Activated CD8-positive, alpha-beta memory T cell treated with anti-CD3 and anti-CD28 coated beads for 48 hours (primary cell): ENCODE measurements at places on chromosomes 11 and 22.

GRCh38 chr22:31079095-31079642, 1.9 kb upstream of the SMTN start:
- no peak for DNase-seq

DNA sequence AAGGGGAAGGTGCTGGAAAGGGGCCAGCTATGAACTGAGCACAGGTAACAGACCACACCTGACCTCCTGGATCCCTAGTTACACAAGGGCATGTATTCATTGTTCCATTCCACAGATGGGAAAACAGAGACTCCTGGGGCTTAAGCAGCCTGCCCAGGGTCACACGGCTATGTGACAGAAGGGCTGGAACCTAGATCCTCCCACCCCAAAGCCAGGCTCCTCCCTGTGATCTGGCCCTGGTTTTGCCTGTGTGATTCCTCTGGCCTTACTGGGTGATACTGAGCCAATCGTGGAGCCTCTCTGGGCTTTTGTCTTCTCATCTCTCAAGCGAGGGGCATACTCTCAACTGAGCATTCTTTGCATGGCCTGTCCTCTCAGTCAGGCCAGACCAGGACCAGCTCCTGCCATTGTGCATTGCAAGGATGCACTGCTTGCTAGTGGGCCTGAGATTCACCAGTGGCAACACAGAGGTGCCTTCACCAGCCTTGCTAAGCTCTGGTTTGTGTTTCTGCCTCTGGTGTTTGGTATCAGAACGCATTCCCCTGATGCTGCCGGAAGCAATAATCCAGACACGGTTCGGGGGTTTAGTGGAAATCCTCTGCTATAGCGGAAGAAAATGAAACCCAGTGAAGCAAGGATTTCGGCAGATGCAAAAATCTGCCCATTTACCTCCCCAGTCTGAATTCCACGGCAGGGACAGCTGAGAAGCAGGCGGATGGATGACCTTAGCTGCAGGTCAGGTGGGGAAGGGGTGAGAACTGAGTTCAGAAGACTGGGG, 226.6 kb downstream of the ST3GAL4 start:
- DNase-seq, result no peak

GRCh38 chr11:46728659-46729040, 9.6 kb downstream of the F2 start:
- no peak for DNase-seq

DNA sequence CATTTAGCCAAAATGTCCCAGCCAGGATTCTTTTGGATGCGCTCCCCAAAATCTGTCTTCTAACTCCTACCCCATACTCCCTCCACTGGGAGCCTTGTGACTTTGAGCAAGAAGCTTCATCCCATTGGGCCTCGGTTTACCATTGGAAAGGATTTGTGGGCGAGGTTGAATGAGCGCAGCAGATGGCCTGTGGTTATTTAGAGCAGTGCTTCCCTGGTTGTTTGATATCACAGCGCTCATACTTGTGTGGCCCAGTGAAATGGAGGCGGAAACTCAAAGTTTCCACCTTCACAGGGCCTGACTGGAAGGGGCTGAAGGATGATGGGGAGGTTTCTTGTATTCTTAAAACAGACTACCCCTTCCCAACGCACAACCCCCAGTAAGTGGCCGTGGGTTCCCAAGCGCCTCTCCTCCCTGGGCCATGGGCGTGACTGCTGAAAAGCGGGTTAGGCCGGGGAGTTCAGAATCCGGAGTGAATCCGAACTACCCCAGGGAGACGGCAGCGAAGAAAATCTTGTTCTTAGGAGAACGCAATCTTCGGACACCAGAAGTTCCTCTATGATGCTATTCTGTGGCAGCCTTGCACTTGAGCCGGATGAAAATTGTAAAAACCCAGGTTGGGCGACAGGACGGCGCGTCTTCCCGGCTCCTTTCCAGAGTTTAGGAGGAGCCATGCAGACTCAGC, 1.2 kb upstream of the ATF4 start:
- DNase-seq, result no peak

DNA sequence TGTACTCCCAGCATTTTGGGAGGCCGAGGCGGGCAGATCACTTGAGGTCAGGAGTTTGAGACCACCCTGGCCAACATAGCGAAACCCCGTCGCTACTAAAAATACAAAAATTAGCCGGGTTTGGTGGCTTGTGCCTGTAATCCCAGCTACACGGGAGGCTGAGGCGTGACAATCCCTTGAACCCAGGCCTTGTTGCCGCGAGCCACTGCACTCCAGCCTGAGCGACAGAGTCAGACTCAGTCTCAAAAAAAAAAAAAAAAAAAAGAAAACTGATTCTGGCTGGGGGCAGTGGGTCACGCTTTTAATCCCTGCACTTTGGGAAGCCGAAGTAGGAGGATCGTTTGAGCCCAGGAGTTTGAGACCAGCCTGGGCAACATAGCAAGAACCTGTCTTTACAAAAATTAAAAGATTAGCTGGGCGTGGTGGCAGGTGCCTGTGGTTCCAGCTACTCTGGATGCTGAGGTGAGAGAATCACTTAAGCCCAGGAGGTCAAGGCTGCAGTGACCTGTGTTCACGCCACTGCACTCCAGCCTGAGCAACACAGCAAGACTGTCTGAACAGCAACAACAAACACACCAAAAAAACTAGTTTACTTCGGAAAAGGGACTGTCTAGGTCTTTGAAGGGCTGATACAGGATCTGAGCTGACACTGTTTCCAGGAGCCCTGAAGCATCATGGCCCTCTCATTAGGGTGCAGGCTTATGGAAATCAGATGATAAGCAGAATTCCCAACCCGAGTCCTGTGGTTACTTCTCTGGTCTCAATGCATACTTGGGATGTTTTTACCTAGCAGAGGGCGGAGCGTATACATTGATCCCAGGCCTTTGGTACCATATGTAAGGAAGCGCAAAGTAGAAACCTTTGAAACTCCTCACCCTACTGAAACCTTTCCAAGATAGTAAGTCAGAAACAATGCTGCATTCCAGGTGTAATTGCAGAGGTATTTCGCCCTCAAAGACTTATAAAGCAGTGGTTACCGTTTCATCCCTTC, 1.8 kb upstream of the CHKB start:
- DNase-seq, result no peak

DNA sequence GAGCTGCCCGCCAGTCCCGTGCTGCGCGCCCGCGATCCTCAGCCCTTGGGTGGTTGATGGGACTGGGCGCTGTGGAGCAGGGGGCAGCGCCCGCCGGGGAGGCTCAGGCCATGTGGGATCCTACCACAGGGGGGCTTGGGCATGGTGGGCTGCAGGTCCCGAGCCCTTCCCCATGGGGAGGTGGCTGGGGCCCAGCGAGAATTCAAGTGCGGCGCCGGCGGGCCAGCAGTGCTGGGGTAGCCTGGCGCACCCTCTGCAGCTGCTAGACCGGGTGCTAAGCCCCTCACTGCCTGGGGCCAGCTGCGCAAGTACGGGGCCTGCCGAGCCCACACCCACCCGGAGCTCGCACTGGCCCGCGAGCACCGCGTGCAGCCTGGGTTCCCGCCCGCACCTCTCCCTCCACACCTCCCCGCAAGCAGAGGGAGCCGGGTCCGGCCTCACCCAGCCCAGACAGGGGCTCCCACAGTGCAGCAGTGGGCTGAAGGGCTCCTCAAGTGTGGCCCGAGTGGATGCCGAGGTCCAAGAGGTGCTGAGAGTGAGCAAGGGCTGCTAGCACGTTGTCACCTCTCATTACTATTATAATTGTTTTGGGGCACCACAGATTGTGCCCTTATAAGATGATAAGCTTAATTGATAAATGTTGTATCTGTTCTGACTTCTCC, 333.2 kb downstream of the CASP12 start:
- DNase-seq, result no peak

GRCh38 chr11:614623-615503, 887 bp downstream of the IRF7 start:
- no peak for DNase-seq

GRCh38 chr11:109526931-109527330, 104.9 kb downstream of the C11orf87 start:
- DNase-seq, result no peak

- no peak for DNase-seq
These were observed 88.2 kb downstream of the CWC15 start for GRCh38 chr11:94885133-94885532.

DNA sequence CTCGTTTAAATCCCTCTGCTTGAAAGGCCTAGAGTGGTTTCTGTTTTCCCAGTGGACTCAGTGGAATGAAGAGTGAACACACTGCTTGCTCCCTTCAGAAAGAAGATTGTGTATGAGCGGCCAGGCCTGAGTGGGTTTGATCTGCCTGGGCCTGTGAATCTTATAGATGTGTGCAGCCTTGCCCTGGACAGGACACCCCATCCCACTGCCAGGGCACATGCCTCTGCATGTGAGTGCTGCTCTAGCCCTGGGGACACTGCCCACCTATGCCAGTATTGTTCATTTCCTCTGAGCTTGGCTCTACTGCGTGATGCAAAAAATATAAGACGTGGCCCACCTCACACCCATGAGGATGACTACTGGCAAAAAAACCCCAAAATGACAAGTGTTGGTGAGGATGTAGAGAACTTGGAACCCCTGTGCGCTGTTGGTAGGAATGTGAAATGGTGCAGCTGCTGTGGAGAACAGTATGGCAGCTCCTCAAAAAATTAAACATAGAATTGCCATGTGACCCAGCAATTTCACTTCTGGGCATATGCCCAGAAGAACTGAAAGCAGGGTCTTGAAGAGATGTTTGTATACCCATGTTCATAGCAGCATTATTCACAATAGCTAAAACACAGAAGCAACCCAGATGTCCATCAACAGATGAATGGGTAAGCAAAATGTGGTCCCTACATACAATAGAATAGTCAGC, 27.3 kb upstream of the NECTIN1 start:
- no peak for DNase-seq

DNA sequence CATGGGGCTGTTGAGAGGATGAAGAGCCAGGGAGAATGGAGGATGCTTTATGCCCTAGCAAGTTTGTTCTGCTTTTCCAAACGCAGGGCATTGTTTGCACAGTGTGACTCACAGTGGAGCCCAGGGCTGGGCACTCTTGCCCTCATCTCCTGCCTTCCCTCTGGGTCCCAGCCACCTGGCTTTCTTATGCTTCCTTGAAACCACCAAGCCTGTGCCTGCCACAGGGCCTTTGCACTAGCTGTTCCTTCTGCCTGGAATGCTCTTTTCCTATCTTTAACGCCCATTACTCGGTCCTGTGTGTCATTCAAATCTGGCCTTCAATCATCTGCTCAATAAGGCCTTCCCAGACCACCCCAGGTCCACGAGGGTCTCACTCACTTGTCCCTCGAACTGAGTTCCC, 46.9 kb upstream of the RFPL3 start:
- no peak for DNase-seq

DNA sequence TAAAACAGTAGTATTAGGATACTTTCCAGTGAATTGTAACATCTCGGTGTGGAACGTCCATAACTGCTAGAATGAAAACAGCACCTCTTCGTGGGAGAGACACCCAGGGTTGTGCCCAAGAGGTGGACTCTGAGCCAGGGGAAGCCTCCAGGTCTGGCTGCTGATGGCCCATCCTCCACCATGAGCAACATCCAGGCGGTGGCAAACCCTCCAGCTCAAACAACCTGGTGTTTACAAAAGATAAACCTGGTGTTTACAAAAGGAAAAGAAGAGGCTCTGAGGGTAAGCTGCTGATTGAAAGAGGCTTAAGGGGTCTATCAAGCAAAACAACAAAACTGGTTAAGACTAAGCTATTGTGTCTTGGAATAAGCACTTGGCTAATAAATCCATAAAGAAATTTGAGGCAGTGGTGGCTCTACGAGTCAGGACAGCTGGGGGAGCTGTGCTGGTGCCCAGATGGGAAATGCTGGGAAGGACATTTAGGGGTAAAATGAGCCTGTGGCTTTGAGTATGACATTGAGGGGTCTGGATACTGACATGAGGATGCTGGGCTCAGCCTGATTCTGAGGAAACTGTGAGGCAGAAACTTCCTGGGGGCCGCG, 909.0 kb downstream of the BRD1 start:
- no peak for DNase-seq

- DNase-seq, result no peak
These were observed 52.7 kb upstream of the BARX2 start for GRCh38 chr11:129322941-129323340.

GRCh38 chr11:58047818-58048217, 17.1 kb downstream of the OR6Q1 start:
- no peak for DNase-seq

- no peak for DNase-seq
These were observed 10.4 kb upstream of the HIKESHI start for GRCh38 chr11:86291466-86292262.

- DNase-seq, result no peak
These were observed 39.6 kb downstream of the DIXDC1 start for GRCh38 chr11:111976767-111977145.

DNA sequence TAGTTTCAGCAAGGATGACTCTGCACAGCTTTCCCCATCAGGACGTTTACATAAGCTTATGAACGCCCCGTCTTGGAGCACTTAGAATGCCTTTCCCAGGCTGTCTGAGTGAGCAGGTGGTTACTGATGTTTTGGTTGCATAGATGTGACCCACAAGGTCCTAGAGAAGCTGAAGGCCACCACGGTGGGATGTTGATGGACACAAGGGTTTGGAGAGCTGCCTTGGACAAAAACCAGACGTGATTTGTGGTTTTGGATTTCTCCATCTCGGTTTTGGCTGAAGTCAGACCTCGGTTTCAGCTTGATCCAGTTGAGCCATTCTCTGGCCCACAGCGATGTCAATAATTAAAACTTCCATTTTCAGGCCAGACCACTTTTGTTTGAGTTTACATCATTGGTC, 151.9 kb downstream of the LDLRAD3 start:
- no peak for DNase-seq

DNA sequence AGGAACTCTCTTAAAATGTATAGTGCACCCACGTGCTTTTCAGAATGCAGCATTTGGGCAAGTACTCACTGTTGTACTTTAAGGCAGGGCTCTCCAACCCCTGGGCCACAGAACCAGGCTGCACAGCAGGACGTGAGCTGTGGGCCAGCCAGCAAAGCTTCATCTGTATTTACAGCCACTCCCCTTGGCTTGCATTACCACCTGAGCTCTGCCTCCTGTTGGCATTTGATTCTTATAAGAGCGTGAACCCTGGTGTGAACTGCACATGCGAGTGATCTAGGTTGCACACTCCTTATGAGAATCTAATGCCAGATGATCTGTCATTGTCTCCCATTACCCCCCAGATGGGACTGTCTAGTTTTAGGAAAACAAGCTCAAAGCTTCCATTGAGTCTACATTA, 3.0 kb downstream of the C11orf58 start:
- DNase-seq, result no peak

DNA sequence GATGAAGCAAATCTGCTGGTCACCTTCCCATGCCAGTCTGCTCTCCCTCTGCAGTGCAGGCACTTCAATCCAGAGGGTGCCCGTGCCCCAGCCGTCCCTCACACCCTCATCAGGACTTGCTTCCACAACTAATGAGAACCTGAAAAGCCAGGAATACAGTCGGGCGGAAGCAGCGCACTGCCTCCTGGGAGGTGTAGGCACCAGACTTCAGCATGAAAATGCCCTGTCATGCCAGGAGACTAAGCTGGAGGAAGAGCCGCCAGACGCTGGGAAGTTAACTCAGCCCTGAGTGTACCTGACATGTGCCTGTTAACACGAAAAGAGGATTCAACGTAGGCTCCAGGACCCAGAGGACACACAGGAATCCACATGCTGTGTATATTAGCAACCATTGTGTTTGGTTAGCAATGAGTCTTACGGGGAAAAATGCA, 40.1 kb upstream of the FLI1 start:
- DNase-seq, result no peak
